ENCODE measurements at places on chromosomes 4 and X.
A peak's percentile ranks its signal among the peaks of the same experiment; 100 is the strongest.

- DNase-seq = no peak
Observed at GRCh38 chrX:103276581-103277002, at the start of gene TCEAL5. TSS of gene TCEAL5 (minus strand) at chrX:103276750. CDS start at chrX:103274563, 2,187 bp downstream.

DNA sequence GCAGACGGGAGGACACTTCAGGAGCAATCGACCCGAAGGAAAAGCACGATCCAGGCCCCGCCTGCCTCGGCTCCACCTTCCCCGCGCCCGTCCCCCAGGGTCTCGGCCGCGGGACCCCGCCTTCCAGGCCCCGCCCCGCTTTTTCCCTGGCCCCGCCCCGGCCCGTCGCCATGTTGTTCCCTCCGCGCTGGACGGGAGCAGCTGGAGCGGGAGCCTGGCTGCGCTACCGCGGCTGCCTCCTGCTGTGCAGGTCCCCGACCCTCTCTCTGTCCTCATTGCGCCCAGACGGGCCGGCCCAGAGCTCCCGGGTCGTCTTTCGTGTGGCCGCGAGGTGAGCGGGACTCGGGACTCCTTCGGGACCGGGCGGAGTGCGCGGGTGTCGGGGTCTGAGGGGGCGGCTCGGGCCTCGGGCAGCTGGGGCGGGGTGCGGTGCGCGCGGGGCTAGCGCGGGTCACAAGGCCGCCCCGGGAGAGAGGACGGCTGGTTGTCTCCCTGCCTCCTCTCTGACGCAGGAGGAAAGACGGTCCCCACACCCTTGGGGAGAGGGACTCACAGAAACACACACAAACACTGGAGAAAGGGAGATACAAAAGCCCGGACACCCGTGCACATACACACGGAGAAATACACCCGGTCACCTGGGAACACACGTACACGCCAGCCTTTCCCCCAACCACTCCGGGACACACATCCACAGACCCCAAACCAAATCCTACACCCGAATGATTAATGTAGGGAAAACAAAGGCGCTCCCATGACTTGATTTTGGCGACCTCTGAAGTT, at the start of gene RAB9A:
Gene RAB9A, plus strand, starts transcription at position 171 of the 783 bp plus-strand sequence. CDS start 19,619 bp downstream, outside the sequence.
- peak; percentile 46 for DNase-seq

- no peak for DNase-seq
Observed at GRCh38 chrX:24097741-24098260, 43.0 kb downstream of the EIF2S3 start.

DNA sequence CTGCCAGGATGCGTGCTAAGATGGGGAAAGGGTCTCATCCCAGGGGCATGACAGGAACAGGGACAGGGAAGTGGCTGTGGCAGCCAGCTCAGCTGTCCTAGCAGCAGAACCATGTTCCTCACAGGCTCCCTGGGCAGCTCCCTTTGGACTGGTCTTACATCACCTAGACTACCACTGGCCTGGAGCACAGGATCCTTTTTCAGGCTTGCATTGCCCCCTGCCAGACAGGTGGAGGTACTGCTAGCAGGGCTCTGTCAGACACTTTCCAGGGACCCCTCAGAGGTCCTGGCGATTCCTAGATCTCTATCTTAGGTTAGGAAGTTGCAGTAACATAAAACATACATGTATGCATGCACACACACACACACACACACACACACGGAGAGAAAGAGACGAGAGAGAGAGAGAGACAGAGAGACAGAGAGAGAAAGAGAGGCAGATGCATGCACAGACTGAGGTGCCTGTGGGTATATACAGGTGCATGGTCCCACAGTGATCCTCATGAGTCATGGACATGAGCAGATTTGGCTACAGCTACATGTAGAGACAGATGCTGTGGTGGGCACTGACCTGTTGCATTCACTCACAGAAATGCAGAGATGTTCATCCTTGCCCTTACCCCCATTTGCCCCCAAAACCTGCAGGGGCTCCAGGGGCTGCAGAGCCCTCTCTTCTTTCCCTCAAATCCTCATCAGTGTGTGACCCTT, 63.6 kb downstream of the STARD8 start:
- no peak for DNase-seq

Data from NCI-H748 treated with DMSO at 0.1 percent for 48 hours (cell line).